ENCODE measurements at places on chromosomes 3 and 15.

DNA sequence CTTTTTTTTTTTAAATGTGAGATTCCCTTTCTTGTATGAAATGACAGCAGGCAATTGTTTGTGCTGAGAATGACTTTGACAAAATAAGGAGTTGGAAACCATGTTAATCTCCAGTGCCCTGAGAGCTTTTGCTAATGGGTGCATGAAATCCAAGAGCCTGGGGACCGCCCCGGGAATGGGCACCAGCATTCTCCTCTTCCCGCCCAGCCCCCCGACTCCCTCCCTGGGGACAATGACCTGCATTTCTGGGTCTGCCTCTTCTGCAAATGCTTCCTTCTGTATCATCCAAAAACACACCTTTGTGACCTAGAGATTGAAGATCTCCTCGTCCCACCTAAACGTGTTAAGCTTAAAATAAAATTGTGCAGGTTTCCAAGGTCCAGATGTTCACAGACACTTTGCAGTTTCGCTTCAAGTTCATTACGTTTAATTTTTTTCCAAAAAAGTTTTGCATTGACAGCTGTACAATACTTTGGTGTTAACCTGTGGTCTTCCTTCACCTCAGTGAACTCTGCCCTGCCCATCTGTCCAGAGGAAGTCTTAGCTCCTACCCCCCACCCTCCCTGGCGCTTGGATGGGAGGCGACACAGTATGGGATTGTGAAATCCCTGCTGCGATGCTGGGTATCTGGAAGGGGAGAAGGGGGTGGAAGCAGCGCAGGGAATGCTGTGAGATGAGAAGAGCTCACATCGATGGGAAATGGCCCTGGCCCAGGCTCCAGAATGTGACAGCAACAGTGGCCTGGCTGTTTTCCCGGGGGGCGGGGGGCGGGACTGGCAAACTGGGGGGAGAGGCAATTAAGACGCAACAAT lies 50.1 kb downstream of the TLE3 start:
- no peak for DNase-seq

DNA sequence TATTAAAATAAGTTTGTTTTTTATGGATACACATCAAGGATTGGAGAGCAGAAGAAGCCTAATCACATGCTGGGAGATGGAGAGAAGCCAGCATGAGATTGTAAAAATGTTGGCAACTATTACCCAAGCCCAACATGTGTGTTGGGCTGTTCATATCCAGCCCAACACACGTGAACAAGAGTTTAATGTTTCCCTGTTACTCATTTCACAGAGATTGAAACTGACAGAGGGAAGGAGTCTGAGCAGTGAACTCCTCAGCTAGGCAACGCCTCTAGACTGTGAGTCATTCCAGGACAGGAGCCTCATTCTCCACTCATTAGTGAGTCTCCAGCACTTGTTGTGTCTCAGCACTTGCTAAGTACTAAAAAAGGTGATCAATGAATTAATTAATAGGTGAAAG lies 43.2 kb upstream of the CMSS1 start:
- no peak for DNase-seq

DNA sequence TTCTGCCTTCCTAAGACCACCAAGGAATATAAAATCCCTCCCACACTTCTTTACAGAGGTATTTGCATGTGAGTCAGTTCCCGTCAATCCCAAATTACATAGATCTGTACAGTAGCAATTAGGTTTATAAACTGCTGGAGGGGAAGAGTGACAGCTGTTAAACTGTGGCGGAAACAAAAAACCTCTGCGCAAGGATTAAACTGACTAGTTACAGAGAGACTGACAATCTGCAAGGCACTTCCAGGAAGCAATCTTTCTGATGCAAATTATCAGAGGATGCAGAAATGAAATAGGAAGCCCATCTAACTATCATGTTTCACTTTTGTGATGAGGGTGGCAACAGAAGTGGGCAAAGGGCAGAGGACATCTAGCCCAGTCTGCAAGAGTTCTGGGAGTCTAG lies 150.4 kb downstream of the RTP4 start:
- no peak for DNase-seq

- peak; percentile 55 for DNase-seq
Measured at GRCh38 chr3:157190380-157190872, 30.5 kb upstream of the CCNL1 start.

GRCh38 chr3:126886217-126886616 lies 96.7 kb upstream of the PLXNA1 start:
- no peak for DNase-seq

DNA sequence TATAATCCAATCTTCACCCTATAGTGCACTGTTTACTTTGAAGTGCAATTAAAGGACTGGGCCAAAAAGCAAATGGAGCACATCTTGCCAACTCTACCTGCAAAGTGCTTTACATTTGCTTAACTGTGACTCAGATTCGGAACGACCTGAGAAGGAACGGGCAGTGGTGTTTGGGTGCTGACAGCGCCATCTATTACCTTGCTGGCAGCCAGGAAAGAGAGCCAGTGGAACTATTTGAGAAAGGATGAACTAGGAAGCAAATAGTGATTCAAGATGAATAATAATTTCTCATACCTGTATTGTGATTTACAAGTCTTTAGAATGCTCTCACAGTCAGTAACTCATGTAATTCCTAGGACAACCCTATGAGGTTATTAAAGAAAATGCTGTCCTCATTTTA lies 312.9 kb downstream of the PDCD6IP start:
- no peak for DNase-seq

DNA sequence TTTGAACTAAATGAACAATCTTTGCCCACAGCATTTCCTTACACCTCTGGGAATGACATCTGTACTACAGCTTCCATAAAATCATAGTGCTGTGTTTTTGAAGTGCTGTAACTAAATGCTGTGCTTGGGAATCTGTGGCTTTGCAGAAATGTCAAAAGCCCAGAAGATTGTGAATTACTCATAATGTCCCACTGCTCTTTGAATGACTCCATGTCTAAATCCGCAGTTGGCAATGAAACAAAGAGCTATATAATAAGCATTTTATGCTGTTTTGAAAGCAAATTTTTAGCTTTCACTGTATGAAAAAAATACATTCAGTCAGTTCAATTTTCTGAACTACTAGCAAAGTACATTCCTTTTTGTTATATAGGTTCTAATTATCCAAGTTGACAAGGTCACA lies 88.6 kb upstream of the ADAMTS17 start:
- no peak for DNase-seq

- DNase-seq, result no peak
Measured at GRCh38 chr15:83284559-83285283, at the start of gene BNC1. Gene BNC1 (minus strand): TSS chr15:83284664. CDS start chr15:83284628, 36 bp downstream.

DNA sequence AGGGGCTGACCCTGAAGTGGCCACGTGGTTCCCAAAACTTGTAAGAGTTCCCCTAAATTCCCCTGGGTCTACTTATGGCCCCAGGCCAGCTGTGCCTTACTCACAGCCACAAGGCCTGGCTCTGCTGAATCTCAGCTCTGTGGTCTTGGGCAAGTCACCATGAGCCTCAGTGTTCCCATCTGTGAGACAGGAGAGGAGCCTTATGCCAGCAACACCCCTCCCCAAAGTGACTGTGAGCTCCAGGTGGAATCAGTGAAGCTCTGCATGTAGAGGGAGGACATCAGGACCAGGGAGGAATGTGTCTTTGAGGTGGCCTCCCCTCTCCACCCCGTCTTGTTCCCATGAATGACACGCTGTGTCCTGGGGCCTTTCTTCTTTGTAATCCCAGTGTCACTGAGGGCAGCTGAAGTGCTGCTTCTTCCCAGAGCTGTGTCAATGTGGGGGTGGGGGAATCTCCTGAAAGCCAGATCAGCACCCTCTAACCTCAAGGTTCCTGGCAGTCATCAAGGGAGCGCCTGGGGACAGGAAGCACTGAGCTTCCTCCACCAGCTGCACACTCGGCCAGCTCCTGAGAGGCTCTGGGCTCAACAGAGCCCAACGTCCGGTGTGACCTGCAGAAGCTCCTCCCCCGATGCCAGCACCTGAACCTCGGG lies 258.9 kb downstream of the UACA start:
- DNase-seq, result peak; percentile 95

DNA sequence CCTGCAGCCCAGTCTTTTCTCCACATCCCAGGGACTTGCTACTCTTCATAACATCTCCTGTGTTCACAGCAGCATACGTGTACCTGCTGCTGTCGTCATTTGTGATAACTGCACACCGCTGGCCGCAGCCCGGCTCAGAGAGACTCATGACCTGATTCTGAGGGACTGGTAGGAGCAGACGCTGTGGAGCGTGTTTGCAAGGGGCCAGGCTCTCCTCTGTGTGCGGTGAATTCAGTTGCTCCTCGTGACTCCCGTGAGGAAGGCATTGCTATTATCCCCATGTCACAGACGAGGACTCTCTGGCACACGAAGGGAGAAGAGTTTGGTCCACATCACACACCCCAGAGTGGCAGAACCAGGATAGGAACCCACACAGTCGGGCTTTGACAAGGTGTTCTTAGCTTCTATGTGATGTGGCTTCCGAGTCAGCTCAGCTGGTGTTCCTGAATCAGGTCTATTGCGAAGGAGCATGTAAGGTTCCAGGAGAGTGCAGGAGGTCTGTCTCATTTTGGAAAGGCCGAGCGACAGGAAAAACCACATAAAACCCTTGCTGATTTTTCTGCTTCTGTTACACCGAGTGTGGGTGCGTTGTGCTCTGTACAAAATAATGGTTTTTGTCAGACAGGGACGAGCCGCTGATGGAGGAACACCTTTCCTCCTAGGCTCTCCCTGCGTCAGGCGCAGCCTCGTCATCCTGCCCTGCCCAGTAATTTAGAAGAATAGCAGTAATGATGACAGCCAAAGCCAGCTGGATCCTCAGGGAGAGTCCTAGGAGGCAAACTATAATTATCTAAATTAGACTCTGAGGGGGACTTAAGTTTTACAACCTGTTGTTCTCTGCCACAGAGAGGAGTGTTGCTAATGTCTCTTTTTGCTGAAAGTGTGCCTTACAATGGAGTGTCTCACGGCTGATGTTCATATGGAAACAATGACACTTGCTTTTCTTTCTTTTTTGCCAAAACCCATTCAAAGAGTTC lies 157.5 kb upstream of the RGMA start:
- no peak for DNase-seq

DNA sequence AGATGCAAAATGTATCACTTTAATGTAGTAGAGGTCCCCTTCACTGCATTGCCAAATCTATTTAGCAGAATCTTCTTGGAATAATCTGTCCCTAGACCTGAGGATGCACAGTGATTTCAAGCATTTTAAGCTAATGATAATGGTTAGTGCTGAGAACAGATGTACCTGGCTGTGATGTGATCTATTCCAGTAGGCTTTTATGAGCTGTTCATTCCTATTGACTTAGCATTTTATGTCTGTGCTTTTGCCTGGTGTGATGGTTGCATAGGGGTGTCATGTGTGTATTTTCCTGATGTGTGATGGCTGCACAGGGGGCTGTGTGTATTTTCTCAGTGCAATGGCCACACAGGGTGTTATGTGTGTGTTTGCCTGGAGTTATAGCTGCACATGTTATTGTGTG lies 272.9 kb downstream of the TIGIT start:
- DNase-seq, result no peak

GRCh38 chr3:38843898-38844297 lies 27.9 kb upstream of the SCN10A start:
- peak; percentile 27 for DNase-seq

DNA sequence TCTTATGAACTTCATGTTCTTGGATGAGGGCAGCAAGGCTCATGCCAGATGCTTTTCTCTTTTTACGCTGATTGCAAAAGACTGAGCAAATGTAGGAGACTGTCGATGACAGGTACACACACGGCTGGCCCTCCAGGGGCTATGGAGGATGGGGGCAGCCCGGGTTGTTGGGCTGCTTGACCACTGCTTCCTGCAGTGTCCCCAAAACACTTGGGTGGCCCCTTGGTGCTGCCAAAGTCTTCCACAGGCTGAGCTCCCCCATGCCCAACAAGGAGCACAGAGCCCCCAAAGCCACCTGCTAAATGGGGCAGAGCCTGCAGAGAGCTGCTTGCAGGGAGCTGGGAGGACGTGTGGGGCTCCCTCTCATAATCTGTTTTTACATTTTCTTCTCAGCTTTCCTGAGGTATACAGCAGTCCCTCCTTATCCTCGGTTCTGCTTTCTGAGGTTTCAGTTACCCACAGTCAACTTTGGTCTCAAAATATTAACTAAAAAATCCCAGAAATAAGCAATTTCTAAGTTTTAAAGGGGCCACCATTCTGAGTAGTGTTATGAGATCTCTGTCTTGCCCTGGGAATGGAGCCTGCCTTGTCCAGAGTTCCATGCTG lies 7.3 kb downstream of the PRR23E start:
- no peak for DNase-seq

DNA sequence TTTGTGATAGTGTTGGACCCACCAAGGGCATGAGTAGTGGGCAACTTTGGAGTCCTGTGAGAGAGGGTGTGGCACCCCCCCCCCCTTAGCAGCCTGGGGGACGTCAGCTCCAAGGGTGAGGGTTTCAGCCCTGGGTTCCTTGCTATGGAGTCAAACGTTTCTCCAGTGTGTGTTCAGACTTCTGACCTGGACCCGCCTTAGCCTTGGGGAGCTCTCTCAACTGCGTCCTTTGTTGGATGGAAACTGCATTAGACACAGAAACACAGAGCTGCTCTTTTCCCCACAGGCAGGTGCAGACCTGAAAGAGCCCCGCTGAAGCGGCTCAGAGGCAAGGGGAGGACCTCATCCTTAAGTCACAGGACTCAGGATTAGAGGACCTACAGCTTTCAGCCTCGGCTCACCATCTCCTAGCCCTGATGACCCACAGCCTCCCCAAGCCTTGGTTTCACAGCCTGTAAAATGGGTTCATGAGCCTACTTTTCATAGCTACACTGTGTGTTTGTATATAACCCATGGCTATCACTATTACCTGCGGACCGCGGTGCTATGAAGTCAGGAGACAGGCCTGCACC lies 19.9 kb downstream of the ZNF710 start:
- DNase-seq, result no peak

GRCh38 chr3:197408177-197408957 lies 110.0 kb upstream of the DLG1 start:
- DNase-seq, result no peak

GRCh38 chr3:128232376-128233178 lies 79.3 kb downstream of the EEFSEC start:
- DNase-seq, result no peak

DNA sequence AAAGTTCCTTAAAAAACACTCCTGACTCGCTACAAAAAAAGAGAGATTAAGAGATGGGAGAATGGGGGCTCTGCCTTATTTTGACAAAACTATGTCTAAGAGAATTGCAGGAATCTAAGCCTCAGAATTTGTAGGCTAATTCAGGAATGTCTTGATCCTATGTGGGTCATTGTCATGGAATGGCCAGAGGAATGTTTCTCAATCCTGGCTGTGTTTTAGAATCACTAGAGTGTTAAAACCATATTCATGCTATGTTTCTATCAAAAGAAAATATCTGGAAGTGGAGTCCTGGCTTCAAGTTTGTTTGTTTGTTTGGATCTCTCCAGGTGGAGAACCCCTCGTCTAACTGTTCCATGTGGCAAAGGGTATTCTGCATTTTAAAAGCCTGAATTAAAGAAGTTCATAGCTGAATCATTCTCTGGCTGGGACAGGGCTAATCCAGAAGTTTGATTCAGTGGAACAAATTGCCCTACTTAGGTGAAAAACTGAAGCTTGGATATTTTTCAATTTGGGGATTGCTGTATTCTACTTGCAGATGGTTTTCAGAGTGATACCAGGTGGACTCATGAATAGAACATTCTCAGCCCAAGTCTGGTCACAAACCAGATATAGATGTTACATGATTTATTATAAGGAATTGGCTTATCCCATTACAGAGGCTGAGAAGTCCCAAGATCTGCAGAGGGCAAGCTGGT lies 28.2 kb downstream of the GJD2 start:
- DNase-seq, result no peak
